ENCODE measurements at places on chromosomes 6 and 20.

DNA sequence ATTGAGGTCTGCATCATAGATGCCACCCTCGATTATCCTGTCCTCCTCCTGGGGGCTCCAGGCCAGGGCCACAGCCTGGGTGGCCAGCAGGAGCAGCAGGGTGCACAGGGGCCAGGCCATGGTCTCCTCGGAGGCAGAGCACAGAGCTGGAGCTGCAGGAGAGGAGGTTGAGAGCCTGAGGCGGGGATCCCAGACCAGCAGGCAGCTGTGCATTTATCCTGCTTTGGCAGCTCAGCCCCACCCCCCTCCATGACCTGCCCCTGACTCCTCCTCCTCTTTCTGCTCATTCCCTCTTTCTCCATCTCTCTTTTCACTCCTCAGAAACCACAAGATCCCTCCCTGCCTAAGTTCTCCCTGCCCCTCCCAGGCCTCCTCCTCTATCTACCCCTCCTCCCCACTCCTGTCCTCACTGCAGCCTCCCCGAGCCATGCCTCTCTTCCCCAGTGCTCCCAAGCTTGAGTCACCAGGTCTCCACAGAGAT is at the start of gene CST2:
CST2 (minus strand) TSS at position 189 of the 481 bp plus-strand sequence; CDS start at position 120, 69 bp downstream.
- no peak for DNase-seq

GRCh38 chr6:167146977-167147376 is 10.8 kb downstream of the GPR31 start:
- DNase-seq, result no peak

GRCh38 chr20:60579941-60580515 is 621.8 kb downstream of the CDH26 start:
- DNase-seq, result no peak

DNA sequence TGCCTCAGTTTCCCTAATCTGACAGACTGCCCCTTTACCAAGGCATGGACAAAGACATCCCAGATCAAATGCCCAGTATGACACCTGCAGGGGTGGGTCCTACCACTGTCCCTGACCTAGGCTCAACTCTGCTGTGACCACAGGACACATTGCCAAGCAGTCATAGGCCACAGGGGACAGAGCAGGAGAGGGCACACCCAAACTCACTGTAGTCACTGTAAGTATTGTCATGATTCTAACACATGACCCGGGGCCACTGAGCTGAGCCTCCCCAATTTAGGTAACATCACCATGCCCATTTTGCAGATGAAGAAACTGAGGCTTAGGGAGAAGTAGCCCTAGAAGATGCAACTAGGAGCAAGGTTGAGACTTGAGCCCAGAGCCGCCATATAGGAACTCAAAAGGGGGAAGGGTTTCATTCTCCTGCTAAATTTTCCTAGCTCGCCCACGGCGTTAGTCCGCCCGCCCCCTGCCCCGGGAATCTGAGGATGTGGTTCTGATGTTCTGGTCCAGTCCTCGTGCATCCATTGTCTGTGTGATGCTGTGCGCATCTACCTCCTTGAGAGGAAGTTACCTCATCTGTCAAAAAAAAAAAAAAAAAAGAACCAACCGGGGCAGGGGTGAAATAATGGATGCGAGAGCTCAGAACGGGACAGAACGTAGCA is 44.8 kb downstream of the PMEPA1 start:
- DNase-seq, result no peak

- no peak for DNase-seq
Observed at GRCh38 chr6:110608151-110608550, 131.7 kb upstream of the SLC22A16 start.

DNA sequence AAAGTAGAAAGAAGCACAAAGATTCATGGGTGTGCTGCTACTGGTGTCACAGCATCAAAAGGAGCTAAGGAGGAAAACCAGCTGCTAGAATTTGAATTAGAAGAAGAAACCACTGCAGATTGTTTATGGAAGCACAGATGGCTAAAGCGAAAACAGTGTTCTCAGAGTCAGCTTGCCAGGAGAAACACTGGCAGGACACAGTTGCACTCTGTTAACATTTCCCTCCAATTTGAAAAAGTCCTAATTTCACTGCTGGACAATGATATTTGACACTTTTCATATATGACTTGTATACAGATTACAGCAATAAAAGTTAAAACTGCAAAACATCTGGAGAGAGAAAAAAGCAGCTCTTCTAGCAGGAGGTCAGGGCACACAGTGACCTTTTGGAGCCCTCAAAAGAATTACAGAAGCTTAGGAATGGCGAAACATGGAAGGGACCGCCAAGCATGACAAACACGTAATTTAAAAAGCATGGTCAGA is 314.5 kb downstream of the COL12A1 start:
- DNase-seq, result no peak

GRCh38 chr6:150435832-150436231 is 67.0 kb downstream of the IYD start:
- no peak for DNase-seq

DNA sequence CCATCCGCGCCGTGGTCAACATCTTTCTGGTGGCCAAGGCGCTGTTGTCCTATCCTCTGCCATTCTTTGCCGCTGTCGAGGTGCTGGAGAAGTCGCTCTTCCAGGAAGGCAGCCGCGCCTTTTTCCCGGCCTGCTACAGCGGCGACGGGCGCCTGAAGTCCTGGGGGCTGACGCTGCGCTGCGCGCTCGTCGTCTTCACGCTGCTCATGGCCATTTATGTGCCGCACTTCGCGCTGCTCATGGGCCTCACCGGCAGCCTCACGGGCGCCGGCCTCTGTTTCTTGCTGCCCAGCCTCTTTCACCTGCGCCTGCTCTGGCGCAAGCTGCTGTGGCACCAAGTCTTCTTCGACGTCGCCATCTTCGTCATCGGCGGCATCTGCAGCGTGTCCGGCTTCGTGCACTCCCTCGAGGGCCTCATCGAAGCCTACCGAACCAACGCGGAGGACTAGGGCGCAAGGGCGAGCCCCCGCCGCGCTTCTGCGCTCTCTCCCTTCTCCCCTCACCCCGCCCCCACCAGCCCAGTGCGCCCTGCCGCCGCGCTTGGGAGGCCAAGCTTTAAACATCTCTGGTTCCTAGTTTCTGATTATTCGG is 4.0 kb downstream of the SLC32A1 start:
- peak; percentile 22 for DNase-seq

DNA sequence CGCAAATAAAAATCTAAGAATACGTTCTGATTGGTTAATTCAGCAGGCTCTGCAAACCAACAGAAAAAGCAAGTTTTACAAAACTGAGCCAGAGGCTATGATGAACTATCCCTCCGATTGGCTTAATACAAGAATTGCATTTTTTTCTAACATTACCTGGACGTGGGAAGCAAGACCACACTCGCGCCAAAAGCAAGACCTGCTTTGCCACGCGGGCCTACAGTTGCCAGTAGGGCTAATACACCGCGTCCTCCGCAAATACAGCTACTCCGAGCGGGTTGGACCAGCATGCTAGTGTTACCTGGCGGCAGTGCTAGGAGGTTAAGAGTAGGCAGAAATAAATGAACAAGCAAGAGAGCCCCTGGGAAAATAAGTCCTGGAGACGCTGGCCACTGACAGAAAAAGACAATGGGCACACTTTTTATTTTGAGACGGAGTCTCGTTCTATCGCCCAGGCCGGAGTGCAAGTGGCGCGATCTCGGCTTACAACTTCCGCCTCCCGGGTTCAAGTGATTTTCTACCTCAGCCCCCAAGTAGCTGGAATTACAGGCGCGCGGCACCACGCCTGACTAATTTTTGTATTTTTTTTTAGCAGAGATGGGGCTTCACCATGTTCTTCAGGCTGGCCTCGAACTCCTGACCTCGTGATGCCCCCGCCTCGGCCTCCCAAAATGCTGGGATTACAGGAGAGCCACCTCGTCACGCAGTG is 131.9 kb upstream of the BTN3A2 start:
- no peak for DNase-seq

DNA sequence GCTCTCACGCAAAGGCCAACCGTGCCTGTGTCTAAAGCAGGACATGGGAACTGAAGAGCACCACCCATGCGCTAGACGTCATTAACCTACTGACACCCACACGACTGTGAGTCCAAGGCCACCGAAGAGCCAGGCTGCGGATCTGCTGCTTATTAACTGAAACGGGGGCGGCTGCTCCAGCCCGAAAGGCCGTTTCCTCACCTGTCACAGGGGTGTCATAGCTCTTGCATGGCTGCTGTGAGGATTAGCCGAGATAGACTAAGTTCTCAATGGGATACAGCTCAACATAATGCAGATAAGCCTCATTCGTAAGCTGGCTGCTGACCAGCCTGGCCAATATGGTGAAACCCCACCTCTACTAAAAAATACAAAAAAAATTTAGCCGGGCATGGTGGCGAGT is 26.7 kb downstream of the OVOL2 start:
- DNase-seq, result no peak

DNA sequence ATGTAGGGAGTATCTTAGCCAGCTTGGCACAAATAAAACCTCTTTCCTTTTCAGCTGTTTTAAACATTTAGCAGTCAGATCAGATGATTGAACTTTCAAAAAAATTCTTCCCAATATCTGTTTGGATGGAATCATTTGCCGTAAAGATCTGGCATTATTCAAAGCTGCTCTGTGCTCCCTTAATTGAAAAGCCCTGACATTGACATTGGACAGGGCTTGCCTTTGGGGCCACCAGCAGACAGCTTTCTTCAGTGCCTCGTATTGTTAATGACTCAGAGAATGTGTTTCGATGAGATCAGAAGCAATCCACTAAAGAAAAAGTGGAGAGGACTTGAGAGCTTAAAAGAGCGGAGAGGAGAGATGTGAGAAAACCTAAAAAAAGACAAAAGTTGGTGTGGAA is 343.5 kb downstream of the NRN1 start:
- no peak for DNase-seq

DNA sequence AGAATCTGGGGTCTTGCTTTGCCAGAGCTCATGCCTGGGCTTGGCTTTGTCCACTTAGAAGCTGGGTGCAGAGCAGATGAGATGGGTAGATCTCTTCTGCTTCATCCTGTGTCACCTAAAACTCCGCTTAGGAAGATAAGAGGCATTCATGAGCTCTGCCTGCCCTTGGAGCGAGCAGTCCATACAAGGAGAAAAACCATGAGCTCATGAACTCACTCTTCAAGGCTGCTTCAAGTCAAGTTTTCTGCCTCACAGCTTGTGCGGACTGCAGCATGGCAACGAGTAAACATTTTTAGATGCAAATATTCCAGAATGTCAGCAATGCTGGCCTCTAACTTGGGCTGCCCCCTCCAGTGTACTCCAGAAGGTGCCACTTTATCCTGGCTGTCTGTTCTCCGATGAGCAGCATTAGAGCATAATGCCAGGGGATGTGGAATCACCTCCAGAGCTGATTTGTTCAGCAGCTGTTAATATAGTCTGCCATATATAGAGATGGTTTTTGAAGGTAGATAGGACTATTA is 10.7 kb upstream of the UQCC2 start:
- no peak for DNase-seq

GRCh38 chr6:157456524-157456829 is 75.5 kb downstream of the ZDHHC14 start:
- no peak for DNase-seq

GRCh38 chr6:508006-508405 is 116.5 kb downstream of the IRF4 start:
- no peak for DNase-seq

DNA sequence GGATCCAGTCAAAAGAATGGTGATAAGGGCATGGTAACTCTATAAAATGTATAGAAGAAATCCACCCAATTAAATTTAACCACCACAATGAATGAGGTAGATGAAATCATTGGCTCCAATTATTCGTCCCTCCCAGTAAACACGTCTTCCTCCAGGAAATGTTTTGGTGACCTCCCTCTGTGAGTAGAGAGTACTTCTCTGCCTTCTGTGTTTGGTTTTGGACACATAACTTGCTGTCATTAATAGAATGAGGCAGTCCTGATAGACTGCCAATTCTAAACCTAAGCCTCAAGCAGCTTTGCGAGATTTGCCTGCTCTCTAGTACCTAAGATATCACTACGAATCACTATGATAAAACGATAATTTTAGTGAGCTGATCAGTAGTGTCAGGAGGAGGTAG is 632.8 kb downstream of the HDGFL1 start:
- DNase-seq, result no peak

DNA sequence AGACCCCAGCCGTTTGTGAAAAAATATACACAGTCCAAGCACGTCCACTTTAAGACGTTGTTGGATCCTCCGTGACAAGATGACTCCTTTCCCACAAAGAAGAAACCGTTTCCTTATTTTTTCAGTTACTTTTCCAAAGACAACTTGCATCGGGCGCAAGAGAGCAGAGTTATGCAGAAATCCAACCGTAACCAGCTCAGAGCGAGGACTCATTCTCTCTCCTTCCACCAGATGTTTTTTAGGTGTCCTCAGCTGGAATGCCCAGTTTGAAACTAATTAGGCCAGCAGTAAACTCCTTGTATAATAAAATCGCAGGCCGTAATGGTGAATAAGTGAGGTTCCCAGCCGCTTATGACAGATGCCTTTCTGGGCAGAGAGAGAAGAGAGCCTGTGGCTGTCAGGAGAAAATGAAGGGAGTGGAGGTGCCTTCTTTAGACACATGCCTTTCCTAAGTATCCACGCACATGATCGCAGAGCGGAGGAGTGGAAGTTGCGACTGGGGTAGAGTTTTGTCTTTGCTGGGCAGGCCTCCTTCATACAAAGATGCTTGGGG is 2.8 kb downstream of the EYA2 start:
- no peak for DNase-seq

- DNase-seq, result no peak
Observed at GRCh38 chr6:18022398-18023231, 35.2 kb upstream of the KIF13A start.

DNA sequence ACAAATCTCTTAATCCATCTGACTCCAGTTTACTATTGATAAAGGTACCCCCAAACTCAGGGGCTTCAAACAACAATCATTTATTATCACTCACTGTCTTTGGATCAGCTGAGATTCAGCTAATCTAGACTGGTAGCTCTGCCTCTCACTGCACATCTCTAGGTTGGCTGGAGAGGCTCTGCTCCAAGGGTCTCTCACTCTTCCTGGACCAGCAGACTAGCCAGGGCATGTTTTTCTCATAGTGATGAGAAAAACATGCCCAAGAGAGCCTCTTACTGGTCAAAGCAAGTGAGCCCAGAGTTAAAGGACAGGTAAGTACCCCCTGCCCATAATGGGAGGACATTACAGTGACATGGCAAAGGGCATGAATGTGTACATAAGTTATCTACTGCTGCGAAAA is 115.1 kb upstream of the BEND3 start:
- DNase-seq, result no peak

DNA sequence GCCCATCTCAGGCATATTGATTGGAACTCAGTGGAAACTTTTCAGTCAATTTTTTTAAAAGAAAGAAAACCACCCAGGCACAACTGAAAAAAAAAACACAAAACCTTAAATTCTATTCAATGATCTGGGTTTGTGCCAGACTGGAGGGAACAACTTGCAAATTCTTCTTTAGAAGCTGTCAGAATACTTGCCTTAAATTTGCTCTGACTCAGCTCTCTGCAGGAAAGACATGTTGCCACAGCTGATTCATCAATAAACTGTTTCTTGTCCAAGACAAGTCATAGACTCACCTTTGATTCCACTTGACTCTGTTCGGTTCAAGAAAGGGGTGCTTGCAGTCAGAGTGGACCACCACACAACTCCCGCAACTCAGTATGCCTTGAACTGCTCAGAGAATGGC is 117.8 kb upstream of the F13A1 start:
- no peak for DNase-seq

GRCh38 chr6:4561773-4562400 is 214.3 kb upstream of the CDYL start:
- DNase-seq, result no peak

GRCh38 chr20:5788385-5788895 is 38.2 kb downstream of the SHLD1 start:
- DNase-seq, result peak; percentile 31

All from D721Med (cell line).